ENCODE measurements at places on chromosomes 5 and 9.
A peak's percentile ranks its signal among the peaks of the same experiment; 100 is the strongest.

DNA sequence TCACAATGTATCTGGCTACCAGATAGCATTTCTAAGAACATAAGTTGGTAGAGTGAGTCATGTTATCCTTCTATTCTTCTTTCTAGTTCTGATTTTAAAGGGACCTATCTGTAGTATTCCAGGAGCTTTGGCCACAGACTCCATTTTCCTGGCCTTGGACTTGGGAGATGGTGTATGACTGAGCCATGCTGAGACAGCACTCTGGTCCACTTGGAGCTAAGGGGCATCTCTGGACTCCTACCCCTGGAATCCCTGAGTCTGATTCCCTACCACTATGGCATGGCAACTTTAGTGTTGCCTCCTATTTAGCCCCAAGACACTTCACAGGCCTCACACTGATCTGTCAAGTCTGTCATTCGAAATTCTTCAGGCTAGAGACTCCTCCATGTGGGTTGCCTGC is 58.8 kb downstream of the BAAT start:
- DNase-seq = no peak

GRCh38 chr5:171418316-171418981 is 998 bp upstream of the FGF18 start:
- DNase-seq = peak; percentile 13

- DNase-seq = no peak
Measured at GRCh38 chr9:8867148-8867547, 1067.6 kb upstream of the DMAC1 start.

- DNase-seq = no peak
Measured at GRCh38 chr5:148397968-148398595, 14.3 kb downstream of the FBXO38 start.

- no peak for DNase-seq
Measured at GRCh38 chr5:75551471-75551870, 39.8 kb downstream of the POLK start.

GRCh38 chr5:56055287-56055686 is 60.5 kb upstream of the IL6ST start:
- DNase-seq = no peak

- DNase-seq = no peak
Measured at GRCh38 chr9:82621447-82621846, 441.5 kb downstream of the RASEF start.

DNA sequence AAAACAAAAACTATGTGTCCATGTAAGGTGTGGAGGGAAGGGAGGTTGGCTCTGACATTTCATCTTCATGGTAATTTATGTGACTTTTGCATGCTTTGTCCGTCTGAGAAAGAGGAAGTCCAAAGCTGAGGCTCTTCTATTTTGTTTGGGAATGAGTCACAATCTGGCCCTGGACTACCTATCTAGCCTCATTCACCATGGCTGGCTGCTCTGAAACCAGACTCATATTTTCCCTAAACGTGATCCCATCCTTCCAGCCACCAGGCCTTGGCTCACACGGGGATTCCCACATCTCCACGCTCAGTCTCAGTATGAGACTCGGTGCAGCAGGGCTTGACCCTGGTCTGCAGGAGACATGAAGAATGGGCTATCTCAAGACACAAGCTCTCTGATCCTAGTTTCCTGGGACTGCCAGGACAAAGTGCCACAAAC is 672.8 kb downstream of the ACTL7B start:
- DNase-seq = no peak

DNA sequence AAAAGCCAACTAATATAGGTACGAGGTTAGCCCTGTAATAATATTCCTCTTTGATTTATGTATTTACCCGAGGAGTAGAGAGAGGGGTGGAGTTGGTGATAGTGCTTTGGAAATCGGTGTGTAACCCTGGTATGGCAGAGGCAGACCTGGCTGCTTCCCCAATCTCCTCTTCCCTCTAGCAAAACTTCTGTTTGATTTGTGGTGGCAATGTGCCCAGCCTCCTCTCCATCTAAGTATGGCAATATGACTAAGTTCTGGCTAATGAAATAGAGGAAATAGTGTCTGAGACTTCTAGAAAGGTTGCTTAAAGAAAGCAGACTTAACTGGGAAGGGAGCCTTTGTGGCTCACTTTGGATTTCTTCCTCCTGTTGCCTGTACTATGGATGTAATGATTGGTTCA is 491.1 kb downstream of the ENC1 start:
- DNase-seq = no peak

Data from stimulated activated CD8-positive, alpha-beta memory T cell treated with anti-CD3 and anti-CD28 coated beads, Interleukin-15, amount 100 ng/mL, for 4 hours (primary cell).